ENCODE measurements at places on chromosomes 5 and 9. TPM values are rescaled to one million over a fixed set of nuclear protein-coding genes. Genes with fewer than 3 reads are reported as not detected.

GRCh38 chr5:153964191-153964879, 74.4 kb downstream of the FAM114A2 start:
- H3K4me3 ChIP-seq, result no peak overlapping the region
- no peaks in the 10 kb centered on the region for H3K36me3 ChIP-seq
- no peak for DNase-seq

- DNase-seq, result no peak
- no peaks in the 10 kb centered on the region for H3K27me3 ChIP-seq
- H3K27ac ChIP-seq, result no peak overlapping the region
- H3K4me1 ChIP-seq, result no peaks in the 10 kb centered on the region
- no peak overlapping the region for H3K4me3 ChIP-seq
Observed at GRCh38 chr5:57675236-57675635, 192.6 kb upstream of the ACTBL2 start.

GRCh38 chr9:91778031-91778430, 172.0 kb downstream of the ROR2 start:
- peaks cover 70% of the 10 kb centered on the region for H3K4me1 ChIP-seq
- no peak overlapping the region for H3K4me3 ChIP-seq
- H3K27ac ChIP-seq, result no peak overlapping the region

- no peaks in the 10 kb centered on the region for H3K36me3 ChIP-seq
- no peaks in the 10 kb centered on the region for H3K4me1 ChIP-seq
- H3K27ac ChIP-seq, result no peak overlapping the region
- no peak for DNase-seq
Observed at GRCh38 chr9:93899609-93900435, 55.3 kb downstream of the BARX1 start.

- H3K36me3 ChIP-seq, result no peaks in the 10 kb centered on the region
- peaks cover 7% of the 10 kb centered on the region for H3K27me3 ChIP-seq
- peaks cover 81% of the 10 kb centered on the region for H3K4me1 ChIP-seq
- DNase-seq, result no peak
- H3K27ac ChIP-seq, result peak overlapping the region; percentile 69
Observed at GRCh38 chr9:137302449-137303150, 529 bp upstream of the NRARP start.

GRCh38 chr9:3884736-3885135, 358.9 kb upstream of the RFX3 start:
- no peaks in the 10 kb centered on the region for H3K36me3 ChIP-seq
- H3K4me3 ChIP-seq, result no peak overlapping the region
- no peaks in the 10 kb centered on the region for H3K27me3 ChIP-seq
- DNase-seq, result peak; percentile 53

DNA sequence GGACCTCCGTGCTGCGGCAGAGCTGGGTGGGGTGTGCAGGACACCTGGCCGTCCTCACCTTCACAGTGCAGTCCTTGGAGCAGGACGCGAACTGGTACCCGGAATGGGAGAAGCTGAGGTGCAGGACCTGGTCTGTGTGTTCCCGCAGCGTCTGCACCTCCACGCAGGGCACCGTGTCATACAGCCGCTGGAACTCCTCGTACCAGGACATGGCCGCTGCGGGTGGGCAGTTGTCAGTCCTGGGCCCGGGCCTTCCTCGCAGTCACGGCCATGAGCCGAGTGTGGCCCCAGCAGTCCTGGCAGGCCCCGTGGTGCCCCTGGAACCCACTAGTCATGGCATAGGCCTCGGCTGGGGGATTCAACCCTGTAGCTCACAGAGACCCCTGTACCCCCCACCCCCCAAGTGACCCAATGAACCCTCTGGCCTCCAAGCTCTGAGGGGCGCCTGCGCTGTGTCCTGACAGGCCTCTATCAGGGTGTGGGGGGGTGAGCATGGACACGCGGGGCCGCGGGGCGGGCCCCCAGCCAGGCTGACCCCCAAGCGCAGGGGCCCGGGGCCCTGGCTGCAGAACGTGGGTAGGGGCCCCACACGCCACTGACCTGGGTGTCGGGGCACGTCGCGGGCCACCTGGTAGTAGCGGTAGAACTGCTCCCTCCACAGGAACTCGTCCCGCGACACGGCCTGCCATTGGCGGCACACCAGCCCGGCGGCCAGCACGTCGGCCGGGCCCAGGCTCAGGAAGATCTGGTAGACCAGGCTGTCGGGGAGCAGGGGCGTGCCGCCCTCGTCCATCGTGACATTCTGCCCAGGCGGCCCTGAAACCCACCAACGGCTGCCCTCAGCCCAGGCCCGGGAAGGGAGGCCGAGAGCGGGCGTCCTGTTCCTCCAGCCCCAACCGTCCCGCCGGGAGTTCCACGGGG, 987 bp downstream of the FBXW5 start:
- no peaks in the 10 kb centered on the region for H3K27me3 ChIP-seq
- peaks cover 47% of the 10 kb centered on the region for H3K4me1 ChIP-seq
- peak; percentile 50 for DNase-seq
- peak overlapping the region; percentile 99 for H3K4me3 ChIP-seq
- peaks cover 45% of the 10 kb centered on the region for H3K36me3 ChIP-seq

- H3K4me1 ChIP-seq, result no peaks in the 10 kb centered on the region
- DNase-seq, result no peak
- H3K36me3 ChIP-seq, result no peaks in the 10 kb centered on the region
- H3K4me3 ChIP-seq, result no peak overlapping the region
Observed at GRCh38 chr5:160702934-160703333, 149.1 kb downstream of the ATP10B start.

GRCh38 chr5:84983093-84983492, 598.4 kb upstream of the EDIL3 start:
- no peaks in the 10 kb centered on the region for H3K36me3 ChIP-seq
- DNase-seq, result no peak
- no peak overlapping the region for H3K4me3 ChIP-seq
- no peaks in the 10 kb centered on the region for H3K27me3 ChIP-seq

DNA sequence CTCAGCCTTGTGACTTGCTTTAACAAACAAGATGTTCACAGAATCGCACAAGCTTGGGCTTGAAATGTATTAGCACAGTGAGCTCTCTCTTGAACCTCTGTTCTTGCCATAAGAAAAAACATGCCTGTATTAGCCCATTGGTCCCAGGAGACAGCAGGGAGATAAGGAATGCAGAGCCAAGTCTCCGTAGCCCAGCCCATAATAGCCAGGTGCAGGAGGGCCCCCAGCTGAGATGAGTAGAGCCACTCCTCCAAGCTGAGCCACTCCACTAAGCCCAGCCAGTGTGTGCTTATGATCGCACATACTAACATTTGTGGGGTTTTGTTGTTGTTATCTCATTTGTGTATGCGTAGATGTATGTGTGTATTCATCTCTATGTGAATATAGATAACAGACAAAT, 21.6 kb upstream of the SVEP1 start:
- DNase-seq, result no peak
- no peaks in the 10 kb centered on the region for H3K27me3 ChIP-seq
- H3K4me1 ChIP-seq, result no peaks in the 10 kb centered on the region

GRCh38 chr5:57069115-57069835, 104.6 kb upstream of the GPBP1 start:
- no peak overlapping the region for H3K27ac ChIP-seq
- no peak overlapping the region for H3K4me3 ChIP-seq
- no peak for DNase-seq
- no peaks in the 10 kb centered on the region for H3K27me3 ChIP-seq

DNA sequence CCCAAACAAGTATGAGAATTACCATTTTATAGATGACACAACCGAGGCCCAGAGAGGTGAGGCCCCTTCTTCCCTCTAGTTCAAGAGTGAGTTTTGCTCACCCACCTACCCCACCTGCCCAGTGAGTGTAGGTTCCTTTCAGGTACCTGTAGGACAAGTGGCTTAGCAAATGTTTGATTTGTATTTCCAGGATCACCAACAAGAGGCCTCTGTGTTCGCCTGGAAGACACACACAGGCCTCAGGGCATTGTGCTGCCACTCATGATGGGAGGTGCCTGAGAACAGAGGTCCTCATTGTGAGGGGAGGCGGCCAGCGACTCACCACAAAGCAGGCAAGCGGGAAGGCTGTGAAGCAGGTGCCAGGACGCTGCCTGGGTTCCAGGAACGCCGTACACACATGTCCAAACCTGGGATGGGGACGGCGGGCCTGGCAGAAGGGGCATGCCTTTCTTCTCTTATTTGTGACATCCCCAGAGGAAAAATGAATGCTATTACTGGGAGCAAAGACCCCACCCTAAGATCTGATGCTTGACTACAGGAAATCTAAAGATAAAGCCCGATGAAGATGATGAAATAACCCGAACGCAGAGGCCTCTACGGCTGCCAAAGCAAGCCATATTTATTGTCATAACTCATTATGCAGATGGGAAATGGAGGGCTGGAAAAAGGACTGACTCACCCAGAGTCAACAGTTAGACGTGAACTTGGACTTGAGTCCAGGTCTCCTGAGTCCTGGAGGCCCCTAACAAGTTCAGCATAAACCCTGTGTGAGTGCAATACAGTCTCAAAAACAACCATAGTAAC, 60.2 kb upstream of the SLC25A51 start:
- DNase-seq, result peak; percentile 89
- peaks cover 61% of the 10 kb centered on the region for H3K4me1 ChIP-seq
- peak overlapping the region; percentile 93 for H3K27ac ChIP-seq
- H3K27me3 ChIP-seq, result no peaks in the 10 kb centered on the region
- no peaks in the 10 kb centered on the region for H3K36me3 ChIP-seq
- no peak overlapping the region for H3K4me3 ChIP-seq

DNA sequence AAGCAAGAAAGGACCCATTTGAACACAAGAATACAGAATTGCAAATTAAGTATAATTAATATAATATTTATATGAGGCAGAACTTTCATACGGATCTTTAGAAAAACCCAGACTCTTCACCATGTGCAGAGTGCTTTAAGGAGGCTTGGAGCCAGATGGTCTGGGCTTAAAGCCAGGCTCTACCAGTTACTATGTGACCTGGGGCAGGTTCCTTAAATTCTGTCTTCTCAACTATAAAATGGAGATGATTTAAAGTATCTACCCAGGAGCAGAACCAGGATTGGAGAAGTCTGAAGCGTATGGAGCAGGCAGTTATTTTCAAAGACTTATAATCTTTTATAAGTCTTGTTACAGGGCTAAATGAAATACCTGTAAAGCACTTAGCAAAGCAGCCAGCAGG, 202.1 kb downstream of the TSSK1B start:
- H3K27ac ChIP-seq, result no peak overlapping the region
- peak; percentile 26 for DNase-seq
- no peak overlapping the region for H3K4me3 ChIP-seq
- no peaks in the 10 kb centered on the region for H3K27me3 ChIP-seq
- no peaks in the 10 kb centered on the region for H3K36me3 ChIP-seq

DNA sequence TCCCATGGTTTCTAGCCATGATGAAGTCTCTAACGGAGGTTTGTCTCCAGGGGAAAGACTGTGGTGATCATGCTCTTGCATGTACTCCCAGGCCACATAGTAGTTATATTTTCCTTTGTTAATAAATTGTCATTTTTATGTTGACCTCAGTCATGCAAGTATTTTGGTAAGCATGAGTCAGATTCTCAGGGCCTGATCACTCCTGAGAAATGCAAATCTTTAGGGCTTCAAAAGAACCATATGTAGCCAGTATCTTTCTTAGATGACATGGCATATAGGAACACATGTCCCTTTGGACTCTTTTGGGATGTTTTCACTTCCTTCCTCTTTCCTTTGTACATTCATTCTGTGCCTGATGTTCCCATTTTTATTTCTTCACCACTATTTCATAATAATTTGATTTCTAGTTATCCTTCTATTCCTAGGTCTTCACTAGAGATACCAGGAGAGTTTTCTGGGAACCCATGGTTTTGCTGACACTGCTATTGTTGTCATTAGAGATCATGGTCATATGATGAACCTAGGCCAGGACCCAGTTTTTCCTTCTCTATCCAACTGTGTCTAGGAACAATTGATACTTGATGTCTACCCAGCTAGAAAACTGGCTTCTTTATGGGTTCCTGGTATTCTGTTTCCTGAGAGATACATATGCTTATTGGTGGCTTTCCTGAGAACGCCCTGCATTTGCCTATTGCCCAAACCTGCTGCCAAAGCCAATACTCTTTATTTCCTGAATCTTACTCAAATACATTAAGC, 248.1 kb upstream of the NREP start:
- H3K4me1 ChIP-seq, result no peaks in the 10 kb centered on the region
- H3K36me3 ChIP-seq, result no peaks in the 10 kb centered on the region
- no peak for DNase-seq
- no peaks in the 10 kb centered on the region for H3K27me3 ChIP-seq

DNA sequence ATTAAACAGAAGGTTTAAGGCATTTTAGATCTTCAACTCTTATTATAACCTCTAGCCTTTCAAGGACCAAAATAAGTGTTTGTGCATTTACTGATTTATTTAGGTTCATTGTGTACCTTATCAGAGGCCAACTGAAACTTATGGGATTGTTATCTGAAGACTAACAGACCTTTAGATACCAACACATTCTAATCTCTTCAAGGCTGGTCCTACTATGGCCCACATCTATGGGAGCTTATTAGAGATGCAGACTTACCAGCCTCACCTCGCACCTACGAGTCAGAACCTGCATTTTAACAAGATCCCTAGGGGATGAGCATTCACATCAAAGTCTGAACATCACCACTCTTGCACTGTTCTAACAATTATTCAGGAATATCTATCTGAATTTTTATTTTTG, 1.9 kb downstream of the IARS1 start:
- H3K27me3 ChIP-seq, result no peaks in the 10 kb centered on the region
- no peak overlapping the region for H3K4me3 ChIP-seq
- H3K36me3 ChIP-seq, result peaks cover 39% of the 10 kb centered on the region
- H3K4me1 ChIP-seq, result peaks cover 34% of the 10 kb centered on the region

DNA sequence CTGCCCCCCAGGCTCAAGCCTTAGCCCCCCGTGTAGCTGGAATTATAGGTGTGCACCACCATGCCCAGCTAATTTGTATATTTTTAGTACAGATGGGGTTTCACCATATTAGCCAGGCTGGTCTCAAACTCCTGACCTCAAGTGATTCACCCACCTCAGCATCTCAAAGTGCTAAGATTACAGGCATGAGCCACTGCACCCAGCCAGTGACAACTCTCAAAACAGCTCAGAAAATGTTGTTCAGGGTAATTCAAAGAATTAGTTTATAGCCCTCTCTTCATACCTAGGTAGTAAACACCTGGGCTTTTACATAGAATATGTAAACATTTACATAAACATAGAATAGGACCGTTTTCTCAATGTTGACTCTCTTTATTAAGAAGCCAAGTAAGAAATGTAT, 168.7 kb downstream of the ENC1 start:
- no peaks in the 10 kb centered on the region for H3K27me3 ChIP-seq
- no peak for DNase-seq
- no peak overlapping the region for H3K27ac ChIP-seq
- no peaks in the 10 kb centered on the region for H3K4me1 ChIP-seq
- no peak overlapping the region for H3K4me3 ChIP-seq

DNA sequence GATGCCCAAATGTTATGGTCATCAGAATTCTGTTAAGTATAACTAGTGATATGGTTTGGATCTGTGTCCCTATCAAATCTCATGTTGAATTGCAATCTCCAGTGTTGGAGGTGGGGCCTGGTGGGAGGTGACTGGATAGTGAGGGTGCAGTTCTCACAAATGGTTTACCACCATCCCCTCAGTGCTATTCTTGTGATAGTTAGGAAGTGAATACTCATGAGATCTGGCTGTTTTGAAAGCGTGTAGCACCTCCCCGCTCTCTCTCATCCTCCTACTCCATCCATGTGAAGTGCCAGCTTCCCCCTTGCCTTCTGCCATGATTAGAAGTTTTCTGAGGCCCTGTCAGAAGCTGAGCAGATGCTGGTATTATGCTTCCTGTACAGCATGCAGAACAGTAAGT, 359.5 kb downstream of the TMEM167A start:
- H3K36me3 ChIP-seq, result no peaks in the 10 kb centered on the region
- no peak overlapping the region for H3K27ac ChIP-seq
- no peak for DNase-seq
- H3K4me1 ChIP-seq, result no peaks in the 10 kb centered on the region

LAMC3 gene
- 9.6 TPM for total RNA-seq

IFNA13 gene
- total RNA-seq, result not detected

MYO10 gene
- total RNA-seq, result 99.3 TPM

INSL4 gene
- not detected for total RNA-seq

RPL7A gene
- total RNA-seq, result 1,438 TPM

DNM1 gene
- total RNA-seq, result 28.6 TPM

IL5 gene
- total RNA-seq, result not detected

RBM22 gene
- total RNA-seq, result 27.8 TPM

TYRP1 gene
- total RNA-seq, result not detected

Data from stomach (tissue), 19 donors.